Nucleus accumbens (tissue), 56 donors: ENCODE measurements at places on chromosomes 2 and 18.

DNA sequence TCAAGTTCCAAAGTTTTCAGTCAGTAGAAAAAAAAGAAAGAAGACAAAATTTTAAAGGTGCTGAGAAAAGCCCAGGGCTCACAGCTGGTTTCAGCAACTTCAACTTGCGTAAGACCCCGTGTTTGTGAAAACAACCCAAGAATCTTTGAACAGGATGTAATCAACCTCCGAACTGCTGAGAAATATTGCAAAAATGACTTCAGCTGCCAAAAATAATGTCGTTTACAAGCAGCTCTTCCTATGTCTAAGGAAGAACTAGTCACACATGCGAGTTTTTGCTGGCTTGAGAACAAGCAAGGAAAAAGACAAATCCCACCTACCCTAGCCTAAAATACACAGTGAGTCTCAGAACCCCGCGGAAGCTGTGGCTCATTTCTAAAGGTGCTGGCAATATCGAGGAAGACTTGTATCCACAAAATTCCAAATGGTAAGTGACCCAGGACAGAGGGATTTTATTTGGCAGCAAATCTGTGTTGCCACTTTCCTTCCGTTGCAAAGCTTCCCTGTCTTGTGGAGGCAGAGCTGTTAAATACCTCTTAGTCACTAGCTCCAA is 59.8 kb upstream of the SLC8A1 start:
- DNase-seq: no peak

DNA sequence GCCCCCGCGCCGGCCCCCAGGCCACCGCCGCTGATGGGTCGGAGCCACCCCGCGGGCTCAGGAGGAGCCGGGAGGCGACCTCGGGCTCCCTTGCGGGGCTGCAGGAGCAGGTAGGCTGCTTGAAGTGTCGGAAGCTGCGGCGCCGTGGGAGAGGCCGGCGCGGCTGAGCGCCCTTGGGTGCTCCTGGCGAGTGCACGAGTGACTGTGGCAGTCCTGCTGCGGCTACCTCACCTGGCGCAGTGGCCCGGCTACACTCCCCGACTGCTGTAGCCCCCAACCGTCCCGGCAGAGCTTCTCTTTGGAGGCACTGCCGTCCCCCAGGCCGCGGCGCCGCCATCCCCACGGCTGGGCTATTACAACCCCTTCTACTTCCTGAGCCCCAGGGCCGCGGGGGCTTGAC is 10.0 kb upstream of the LYPD6 start:
- no peak for DNase-seq

GRCh38 chr18:9989481-9989880 is 75.7 kb downstream of the VAPA start:
- no peak for DNase-seq

GRCh38 chr2:224449212-224450147 is 47.6 kb upstream of the FAM124B start:
- DNase-seq: no peak
